Stimulated activated CD8-positive, alpha-beta memory T cell treated with anti-CD3 and anti-CD28 coated beads, Interleukin-4, amount 100 ng/mL, for 1 hour (primary cell): ENCODE measurements at places on chromosomes 13 and 19.

DNA sequence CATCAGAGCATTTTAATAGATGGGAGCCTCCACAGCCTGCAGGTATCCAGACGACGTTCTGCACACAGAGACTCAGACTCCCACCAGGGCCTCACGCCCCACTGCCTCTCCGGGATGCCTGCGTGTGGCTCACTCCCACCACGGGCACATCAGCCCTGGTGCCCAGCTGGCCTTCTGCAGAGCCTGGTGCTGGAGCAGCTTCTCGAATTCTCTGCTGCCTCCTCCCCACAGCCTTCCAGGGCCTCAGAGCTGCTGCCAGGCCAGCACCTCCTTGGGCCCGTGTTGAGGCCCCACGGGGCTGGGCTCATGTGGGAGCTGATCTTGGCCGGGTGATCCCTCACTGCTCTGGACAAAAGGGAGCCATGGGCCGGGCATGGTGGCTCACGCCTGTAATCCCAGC, 90.9 kb downstream of the KDM4B start:
- no peak for DNase-seq

GRCh38 chr19:5125376-5125775, 156.5 kb downstream of the KDM4B start:
- no peak for DNase-seq

DNA sequence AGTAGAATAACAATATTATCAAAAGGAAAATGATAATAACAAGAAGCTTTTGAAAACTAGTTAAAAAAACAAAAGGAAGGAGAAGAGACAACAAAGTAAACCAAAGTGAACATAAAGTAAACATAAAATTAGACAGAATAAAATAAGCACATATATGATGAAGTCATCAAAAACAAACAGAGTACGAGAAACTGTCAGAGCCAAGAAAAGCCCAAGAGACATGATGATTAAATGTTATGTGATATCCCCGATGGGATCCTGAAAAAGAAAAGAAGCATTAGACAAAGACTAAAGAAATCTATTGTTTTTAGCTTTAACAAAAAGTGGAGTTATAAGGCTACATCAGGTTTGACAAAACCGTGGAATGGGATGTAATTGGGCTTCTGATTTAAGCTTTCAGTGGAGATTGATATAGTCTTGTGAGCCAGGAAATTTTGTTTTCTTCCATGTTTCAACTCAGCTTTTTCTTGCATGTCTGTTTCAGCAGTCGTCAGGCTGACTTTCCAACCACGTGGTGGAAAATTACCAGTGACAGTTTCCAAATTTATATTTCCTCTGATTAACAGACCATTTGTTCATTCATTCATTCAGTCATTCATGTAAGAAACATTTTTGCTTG, 64.9 kb downstream of the KL start:
- DNase-seq: no peak

DNA sequence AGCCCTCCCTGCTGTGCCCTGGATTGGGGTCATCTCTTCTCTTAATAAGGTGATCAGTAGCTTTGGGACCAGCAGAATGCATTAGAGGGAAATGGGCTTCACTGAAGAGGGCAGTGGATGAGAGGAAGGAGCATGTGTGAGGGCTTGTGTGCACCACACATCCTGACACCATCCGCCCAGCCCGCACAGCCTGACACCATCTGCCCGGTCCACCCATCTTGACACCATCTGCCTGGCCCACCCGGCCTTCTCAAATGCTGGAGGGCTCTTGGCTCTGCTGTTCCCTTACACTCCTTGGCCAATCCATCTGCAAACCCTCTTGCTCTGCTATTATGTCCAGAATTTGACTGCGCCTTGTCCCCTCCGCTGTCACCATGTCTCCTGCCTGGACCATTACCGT, 41.8 kb downstream of the BICRA start:
- DNase-seq: no peak

GRCh38 chr13:99528547-99528946, 27.3 kb downstream of the TM9SF2 start:
- DNase-seq: no peak
